ENCODE measurements at places on chromosomes 6 and 20.

DNA sequence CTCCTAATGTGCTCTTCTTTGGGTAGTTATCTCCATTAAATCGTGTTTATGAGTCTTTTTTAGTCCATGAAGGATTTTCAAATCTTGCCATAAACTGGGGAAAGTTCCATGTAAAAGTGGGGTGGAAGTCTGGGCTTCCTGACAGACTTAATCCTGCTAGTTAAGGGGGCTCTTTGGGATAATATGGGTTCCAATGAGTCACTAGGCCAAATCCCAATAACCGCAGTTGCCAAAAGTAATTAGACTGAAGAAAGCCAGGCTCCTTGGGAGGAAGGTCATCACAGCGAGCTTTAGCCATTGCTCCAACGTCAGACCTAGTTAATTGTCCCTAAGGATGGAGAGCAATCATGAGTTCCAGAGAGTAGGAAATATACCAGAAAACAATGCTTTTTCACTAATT, 10.8 kb downstream of the RSPO3 start:
- DNase-seq: no peak

GRCh38 chr6:22906091-22906549, 336.8 kb downstream of the HDGFL1 start:
- no peak for DNase-seq

GRCh38 chr6:129590408-129591022, 119.5 kb downstream of the ARHGAP18 start:
- no peak for DNase-seq

DNA sequence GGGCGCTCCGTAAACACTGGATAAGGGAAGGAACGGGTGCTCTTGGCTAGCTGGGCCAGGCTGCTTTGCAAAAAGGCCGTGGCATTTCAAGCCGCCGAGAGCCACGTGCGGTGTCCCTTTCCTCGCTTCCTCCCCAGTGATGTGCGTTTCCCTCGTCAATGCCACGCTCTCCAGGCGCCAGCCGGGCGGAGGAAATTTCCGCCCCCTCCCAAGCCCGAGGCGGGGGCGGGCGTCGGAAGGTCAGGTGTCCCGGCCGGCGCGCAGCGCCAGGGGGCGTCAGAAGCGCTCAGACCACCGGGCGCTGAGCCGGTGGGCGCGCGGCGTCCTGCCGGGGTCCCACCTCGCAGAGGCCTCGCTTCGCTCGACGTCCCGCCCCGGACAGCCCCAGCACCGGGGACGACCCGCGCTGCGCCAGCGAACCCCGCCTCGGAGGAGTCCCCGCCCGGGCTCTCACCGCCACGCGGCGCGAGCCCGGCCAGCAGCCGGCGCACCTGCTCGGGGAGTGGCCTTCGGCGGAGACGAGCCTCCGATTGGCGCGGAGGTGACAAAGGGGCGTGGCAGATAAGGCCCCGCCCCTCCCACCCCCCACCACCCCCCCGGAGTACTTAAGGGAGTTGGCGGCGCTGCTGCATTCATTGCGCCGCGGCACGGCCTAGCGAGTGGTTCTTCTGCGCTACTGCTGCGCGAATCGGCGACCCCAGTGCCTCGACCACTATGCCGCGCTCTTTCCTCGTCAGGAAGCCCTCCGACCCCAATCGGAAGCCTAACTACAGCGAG, at the start of gene SNAI1:
Gene SNAI1, plus strand, starts transcription at position 635 of the 777 bp plus-strand sequence. Its CDS starts 80 bp downstream, at position 715.
- DNase-seq: peak; percentile 54

GRCh38 chr6:15945593-15946159, 183.2 kb upstream of the MYLIP start:
- no peak for DNase-seq
